ENCODE measurements at places on chromosomes 3 and 15.

GRCh38 chr3:23713641-23714040, 92.1 kb upstream of the UBE2E1 start:
- DNase-seq, result no peak

- no peak for DNase-seq
Measured at GRCh38 chr15:100778831-100779288, 100.8 kb upstream of the ALDH1A3 start.

GRCh38 chr3:197820550-197821335, 29.7 kb downstream of the LRCH3 start:
- DNase-seq, result no peak

- DNase-seq, result no peak
Measured at GRCh38 chr15:38627689-38628277, 63.2 kb upstream of the RASGRP1 start.

GRCh38 chr3:111650378-111651275, 55.5 kb upstream of the ZBED2 start:
- no peak for DNase-seq

DNA sequence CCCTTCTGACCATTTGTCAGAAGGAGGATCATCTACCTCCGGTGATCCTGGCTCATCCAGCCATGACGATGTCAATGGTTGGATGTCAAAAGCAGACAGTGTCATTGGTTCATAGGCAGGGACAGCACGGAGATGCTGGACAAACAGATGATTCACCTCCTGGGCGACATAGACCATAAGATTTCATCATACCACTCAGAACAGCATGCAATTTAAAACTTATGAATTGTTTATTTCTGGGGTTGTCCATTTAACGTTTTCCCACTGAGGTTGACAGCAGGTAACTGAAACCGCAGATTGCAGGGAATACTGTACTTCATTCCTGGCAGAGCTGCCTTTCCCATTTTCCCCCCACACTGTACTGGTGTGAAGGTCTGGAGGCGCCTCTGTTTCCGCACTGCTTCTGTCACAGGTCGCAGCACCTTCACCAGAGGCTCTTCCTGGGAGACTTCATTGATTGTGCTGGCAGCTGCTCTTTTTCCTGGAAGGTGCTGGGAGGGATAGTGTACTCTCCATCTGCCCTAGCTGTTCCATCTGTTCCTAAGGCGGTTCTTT, 32.5 kb upstream of the TMOD3 start:
- DNase-seq, result no peak

DNA sequence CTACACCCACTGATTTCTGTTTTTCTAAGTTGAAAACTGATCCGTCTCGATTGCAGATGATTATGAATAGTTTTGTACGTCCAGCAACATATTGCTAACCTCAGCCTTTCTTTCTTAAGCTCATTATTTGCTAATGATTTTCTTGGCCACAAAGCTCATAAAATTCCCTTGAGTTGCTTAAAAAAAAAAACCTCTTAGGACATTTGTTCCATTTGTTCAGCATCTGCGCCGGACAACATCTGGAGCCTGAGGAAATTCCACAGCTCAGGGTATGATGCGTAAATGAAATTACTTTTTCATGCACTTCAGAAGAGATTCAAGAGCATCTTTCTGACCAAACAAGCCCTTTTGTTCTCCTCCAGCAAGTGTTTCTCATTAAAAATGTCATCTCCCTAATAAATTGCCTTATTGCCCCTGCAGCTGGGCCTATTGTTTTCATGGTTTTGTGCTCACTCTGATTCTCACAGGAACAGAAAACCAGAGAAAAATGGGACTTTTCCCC, 249.1 kb upstream of the MCTP2 start:
- no peak for DNase-seq

Data from epithelial cell of prostate (primary cell).